ENCODE measurements at places on chromosomes 1 and 21.

DNA sequence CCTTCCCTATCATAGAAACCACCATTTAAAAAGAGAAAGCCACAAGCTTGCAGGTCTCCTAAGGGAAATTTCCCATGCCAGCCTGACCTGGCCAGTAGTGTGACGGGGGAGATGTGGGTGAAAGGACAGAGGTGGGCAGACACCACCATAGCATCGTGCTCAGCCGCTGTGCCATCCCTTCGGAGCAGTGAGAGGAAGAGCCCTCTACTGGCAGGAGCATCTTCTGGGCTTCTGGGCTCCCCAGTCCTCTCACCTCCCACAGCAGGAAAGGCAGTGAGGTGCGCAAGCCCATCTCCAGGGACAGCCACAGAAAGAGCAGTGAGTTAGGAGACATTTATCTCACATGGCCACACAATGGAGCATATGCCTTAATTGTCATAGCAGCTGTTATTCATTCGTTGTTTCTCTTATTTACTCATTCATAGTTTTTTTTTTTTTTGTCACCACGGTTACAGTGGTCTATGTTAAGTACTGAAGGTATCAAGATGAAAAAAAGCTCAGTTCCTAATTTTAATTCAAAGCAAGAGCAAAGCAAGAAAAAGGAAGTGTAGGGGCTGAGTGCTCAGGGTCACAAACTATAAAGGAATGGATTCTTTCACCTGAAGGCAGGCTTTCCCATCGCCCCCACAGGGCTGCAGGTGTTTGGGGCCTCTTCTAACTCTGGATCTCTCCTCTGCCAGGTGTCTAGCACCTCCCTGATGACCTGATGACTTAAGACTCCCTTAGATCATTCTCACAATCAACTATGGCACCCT is 48.8 kb upstream of the CAMK1G start:
- no peak for DNase-seq

- no peak for DNase-seq
Observed at GRCh38 chr1:116766616-116767469, 12.6 kb downstream of the CD2 start.

DNA sequence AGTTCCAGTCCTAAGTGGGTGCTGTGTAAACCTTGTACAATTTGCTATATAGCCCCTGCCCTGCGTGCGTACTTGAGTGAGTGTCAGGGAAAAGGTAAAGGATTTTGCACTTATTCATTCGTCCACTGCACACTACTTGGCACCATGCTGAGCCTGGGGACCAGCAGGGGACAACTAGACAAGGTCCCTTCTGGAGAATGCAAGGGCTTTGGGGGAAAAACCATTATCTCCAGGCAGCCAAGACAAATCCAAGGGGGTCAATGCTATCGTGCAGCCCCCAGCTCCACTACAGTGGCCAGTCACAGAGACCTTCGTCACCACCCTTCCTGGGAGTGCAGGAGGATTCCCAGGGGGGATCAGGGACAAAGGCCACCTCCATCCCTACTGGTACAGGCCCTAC is 39.7 kb downstream of the MATN1 start:
- DNase-seq, result no peak

GRCh38 chr1:197776351-197777105 is 1.2 kb upstream of the DENND1B start:
- no peak for DNase-seq

DNA sequence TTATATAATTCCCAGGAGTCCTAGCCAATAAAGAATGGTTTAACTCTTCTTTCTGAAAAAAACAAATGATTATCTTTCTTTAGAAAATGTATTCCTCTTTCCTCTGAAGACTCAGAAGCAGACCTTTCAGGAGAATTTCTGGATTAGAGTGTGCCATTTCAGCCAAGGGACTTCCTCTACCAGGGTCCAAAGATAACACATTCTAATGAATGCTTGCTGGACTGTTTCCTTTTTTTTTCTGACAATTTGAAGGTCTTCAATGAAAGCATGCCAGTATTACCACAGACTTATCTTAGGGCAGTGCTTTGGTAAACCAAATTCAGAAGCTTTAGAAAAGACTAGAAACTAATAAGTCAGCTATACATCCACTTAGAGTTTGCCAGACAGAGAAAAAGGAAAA is 80.5 kb downstream of the RERE start:
- DNase-seq, result no peak

DNA sequence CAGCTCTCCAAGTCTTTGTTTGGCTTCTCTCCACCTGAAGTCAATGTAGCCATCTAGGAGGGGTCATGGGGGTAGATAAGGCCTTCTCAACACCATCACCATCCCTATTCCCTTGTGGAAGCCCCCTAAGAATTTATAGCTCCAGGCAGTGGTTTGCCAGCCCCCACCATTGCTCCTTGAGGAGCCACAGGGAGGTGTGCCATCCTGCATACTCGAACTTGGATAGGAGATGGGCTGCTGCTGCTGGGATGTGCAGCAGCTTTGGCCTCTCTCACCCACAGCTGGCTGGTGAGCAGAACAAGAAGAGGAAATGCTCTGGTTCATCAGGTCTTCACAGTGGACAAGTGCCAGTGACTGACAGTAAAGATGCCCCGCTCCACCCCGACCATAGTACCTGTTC is 4.8 kb downstream of the NAXE start:
- no peak for DNase-seq

DNA sequence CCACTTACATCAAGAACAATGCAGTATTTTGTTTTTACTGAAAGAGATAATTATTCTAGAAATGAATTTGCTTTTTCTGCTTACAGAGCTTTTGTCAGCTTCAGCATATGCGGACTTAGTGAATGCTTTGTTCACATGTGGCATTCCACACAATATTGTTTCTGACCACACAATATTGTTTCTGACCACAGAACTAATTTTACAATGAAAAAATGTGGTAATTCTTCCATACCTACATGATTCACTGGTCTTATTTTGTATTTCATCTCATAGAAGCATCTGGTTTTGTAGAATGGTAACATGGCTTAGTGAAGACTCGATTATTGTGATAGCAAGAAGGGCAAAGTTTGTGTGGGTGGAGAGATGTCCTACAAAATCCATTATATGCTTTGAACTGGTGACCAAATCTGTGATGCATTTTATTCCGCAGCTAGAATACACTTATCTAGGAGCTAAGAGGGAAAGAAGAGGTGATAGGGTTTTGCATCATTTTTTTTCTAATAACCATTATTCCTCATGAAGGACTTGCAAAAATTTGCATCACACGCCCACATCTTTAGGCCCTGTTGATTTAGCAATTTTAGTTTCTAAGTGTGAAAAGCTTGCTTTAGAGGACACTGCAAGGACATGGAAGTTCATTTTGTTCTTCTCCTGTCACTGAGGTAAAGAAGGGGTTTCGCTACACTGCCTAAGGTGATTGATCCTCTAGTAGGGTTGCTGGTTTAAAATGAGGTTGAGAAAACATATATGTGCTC is 75.3 kb downstream of the HLX start:
- no peak for DNase-seq

DNA sequence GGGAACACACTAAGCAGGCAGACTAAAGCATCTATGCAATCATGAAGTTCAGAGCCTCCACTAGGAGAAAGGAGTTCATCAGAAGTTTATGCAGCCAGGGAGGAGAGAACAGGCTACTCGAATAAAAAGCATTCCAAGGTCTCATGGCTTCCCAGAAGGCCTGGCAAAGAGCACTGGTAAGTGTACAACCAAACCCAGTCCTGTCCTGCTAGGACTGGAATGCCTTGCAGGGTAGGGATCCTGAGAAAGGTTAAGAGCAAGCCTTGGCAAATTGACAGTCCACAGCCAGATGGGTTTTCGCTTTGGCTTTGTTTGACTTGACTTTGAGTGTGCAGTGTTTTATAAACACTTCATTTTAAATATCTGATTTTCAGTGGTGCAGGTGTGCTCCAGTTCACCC is 133.6 kb upstream of the ATP1B1 start:
- no peak for DNase-seq

Measured in upper lobe of left lung (tissue), 6 donors.